ENCODE measurements at places on chromosomes 5 and 9.

- no peak for DNase-seq
Observed at GRCh38 chr9:129501771-129502319, 119.1 kb downstream of the C9orf50 start.

- peak; percentile 23 for DNase-seq
Observed at GRCh38 chr9:101119206-101119819, 90.8 kb downstream of the PLPPR1 start.

- DNase-seq, result no peak
Observed at GRCh38 chr5:36908544-36909260, 32.1 kb downstream of the NIPBL start.

DNA sequence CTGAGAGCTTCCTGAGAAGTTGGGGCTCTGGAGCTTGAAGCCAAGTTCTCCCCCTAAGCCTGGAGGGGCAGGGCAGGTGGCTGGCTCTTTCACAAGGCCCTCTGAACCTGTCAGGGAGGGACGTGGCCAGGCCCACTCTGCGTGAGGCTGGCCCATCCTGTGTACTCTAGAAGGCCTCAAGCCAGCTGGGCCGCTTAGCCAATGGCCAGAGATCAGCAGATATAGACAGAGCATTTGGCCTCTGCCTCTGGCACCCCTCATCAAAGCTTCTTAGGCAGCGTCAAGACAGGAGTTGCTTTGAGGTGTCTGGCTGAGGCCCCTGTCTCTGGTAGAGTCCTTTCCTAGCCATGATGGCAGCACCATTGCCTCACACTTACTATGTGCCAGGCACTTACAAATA, 105.6 kb downstream of the FGF18 start:
- no peak for DNase-seq

DNA sequence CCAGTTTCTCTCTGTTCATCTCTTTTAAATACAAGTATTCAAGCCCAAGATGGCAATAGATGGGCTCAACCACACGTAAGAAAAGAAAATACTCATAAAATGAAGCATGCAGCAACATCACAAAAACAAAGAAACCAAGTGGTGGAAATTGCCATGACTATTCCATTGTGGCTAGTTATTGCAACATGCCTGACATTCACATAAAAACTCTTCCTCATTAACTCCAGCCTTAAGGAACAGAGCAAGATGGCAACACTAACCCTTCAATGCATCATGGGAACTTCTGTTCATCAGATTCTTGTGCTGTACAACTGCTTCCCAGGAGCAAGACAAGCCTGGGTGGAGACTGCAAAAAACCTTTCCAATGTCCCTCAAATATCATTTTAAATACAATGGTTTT, 1.4 kb upstream of the GLIS3 start:
- no peak for DNase-seq

DNA sequence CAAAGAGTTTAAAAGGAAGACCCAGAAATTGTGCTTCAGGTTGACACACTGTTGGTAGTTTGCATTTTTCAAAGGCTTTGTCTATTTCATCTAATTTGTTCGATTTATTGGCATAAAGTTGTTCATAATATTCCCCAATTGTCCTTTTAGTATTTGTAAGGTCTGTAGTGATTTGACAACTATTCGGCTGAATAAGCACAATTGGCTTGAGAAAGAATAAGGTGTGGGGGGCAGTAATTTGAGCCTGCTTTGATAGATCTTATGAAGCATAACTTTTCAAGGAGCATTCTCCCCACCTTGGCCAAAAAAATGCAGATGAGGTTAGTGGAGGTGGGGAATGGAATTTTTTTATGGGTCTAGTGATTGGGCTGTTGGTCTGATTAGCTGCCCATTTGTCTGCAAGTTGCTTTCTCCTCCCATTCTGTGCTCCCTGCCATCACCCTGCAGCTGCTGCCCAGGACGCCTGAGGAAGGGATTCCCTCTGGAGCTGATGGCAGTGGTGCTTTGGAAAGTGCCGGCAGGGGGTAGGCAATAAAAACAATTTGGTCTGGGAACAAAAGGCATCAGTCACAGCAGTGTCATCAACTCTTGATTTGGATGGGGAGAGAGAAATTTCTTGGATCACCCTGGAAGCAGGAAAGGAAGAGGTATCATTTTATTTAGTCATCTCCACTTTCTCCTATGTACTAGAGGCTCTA, 26.6 kb downstream of the WNT8A start:
- DNase-seq, result no peak

- peak; percentile 46 for DNase-seq
Observed at GRCh38 chr5:112921833-112922817, at the start of gene REEP5. Gene REEP5 (minus strand): TSS chr5:112922227. CDS start chr5:112922190, 37 bp downstream.

GRCh38 chr9:124894035-124894740, 32.3 kb downstream of the ARPC5L start:
- DNase-seq, result no peak

DNA sequence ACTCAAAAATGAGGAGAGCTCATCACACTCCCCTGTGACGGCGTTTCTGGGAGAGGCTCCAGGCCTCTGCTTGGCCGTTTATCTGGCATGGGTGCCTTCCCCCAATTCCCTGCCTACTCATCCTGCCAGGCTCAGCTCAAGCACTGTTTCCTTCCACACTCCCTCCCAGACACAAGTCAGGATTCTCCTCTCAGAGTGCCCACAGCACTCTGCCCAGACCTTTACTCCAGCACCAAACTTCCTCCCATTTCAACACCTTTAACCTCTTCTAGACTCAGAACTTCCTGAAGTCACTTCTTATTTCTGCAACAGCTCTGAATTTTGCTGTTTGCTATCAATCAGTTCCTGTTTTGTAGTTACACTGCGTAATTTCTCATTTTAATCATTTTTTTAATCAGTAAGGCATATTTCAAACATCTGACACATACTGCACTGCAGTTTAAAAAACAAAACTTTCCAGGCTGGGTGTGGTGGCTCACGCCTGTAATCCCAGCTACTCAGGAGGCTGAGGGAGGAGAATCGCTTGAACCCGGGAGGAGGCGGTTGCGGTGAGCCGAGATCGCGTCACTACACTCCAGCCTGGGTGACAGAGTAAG, 16.0 kb downstream of the TRMO start:
- no peak for DNase-seq

DNA sequence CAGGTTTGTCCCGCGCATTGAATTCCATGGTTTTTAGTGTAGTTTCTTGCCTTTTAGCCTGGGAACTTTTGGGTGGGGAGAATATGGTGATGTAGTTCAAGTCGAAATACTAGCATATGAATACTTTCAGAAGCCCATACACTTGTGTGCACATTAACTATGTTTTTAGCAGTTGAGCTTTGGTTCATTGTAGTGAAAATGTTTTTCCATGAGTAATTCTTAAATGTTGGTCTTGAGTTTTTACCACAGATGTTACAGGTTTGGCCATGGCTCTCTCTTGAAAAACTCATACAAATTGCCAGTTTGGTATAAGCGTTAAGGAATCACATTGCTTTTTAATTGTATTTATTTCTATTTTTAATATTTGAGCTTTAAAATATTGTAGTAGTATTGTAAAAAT, 45.6 kb downstream of the TRIO start:
- DNase-seq, result no peak

GRCh38 chr9:136274786-136275654, 28.9 kb downstream of the CCDC187 start:
- DNase-seq, result no peak

- DNase-seq, result no peak
Observed at GRCh38 chr5:95022967-95023695, 261.8 kb downstream of the MCTP1 start.

DNA sequence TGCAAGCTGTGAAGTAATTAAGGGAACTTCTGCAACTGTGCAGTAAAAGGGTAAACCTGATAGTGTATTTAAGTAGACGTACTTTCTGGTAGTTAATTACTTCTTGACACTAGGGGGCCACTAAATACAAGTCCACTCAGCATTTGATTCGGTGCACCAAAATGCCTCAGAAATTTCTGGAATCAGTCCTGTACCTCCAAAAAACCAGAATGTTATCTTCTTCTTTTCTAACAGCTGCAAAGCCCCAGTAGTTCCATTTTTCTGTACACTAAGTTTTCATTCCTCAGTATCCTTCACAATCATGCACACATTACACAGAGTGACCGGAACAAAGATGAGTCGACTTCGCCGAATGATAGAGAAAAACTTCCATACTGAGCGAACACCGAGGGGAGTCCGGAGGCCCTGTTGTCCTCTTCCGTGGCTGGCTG, 484 bp downstream of the GFM2 start:
- no peak for DNase-seq

GRCh38 chr9:81683704-81684103, 5.6 kb downstream of the TLE1 start:
- DNase-seq, result no peak

DNA sequence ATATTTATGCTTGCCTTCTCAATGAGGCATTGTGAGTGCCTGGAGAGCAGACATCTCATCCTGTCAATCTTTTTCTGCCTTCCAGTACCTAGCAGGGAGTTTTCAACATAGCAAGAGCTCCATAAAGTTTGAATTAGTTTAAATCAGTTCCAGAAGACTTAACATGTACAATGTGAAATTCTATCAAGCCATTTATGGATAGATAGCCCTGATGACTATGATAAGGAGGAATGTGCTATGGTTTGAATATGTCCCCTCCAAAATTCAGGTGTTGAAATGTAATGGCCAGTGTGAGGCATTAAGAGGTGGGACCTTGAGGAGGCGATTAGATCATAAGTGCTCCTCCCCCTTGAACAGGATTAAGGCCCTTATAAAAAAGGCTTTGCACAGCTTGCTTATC, 306.9 kb upstream of the SMARCA2 start:
- DNase-seq, result peak; percentile 18

- DNase-seq, result peak; percentile 3
Observed at GRCh38 chr5:116938488-116938887, 363.9 kb upstream of the SEMA6A start.

- DNase-seq, result no peak
Observed at GRCh38 chr5:57410374-57411320, 72.0 kb downstream of the ACTBL2 start.

DNA sequence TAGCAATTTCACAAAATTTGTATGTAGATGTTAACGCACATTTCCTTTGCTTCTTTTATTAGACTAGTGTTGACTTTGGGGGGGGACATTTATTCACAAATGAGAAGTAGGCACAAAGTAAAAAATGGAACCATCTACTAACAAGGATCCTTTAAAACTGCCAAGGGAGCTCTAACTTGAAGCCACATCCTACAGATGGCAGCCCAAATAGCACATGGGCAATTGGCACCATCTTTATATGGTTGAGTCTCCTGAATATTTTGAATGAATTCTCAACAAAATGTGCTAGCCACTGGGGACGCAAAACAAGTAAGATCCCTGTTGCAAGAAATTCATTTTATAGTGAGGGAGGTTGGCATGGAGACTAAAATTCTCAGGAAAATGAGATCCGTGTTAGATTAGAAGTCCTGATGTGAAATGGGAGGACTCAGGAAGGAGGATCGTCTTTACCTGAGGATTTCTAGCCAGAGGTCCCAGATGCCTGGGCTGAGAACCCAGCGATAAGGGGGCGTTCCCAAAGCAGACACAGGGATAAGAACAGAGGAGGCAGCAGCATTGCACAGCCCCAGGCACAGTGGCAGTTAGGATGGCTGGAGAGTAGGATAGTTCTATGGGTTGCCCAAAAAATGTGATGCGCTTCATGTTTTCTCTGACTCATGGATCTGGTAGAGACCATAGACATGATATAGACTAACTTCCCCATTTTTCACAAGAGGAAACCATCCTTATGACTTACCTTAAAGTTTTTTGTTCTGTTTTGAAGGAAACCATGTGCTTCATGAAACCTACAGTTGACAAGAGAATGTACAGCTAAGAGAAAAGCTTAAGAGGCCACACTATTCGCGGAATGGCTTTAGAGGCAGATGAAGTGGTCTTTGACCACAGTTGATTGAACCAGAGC, 37.4 kb downstream of the C9orf152 start:
- DNase-seq, result no peak

DNA sequence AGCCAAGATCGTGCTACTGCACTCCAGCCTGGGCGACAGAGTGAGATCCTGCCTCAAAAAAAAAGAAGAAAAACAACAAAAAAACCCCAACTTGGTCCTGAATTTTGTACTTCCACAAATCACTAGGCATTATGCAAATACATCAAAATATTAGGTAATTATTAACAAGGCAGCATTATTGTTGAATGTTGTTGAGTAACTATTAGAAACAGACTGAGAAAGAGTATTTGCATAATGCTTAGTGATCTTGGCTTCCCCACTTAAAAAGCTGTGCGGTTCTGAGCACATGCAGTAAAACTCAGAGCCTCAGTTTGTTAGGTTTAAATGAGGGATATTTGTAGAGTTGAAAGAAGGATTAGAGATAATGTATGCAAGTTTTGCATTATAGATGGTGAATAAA, 64.2 kb downstream of the SCAMP1 start:
- DNase-seq, result no peak

- peak; percentile 15 for DNase-seq
Observed at GRCh38 chr5:13987843-13988464, 43.5 kb upstream of the DNAH5 start.

Data from NCI-H187 treated with DMSO at 0.1 percent for 48 hours (cell line).